ENCODE measurements at places on chromosomes 4 and X.

DNA sequence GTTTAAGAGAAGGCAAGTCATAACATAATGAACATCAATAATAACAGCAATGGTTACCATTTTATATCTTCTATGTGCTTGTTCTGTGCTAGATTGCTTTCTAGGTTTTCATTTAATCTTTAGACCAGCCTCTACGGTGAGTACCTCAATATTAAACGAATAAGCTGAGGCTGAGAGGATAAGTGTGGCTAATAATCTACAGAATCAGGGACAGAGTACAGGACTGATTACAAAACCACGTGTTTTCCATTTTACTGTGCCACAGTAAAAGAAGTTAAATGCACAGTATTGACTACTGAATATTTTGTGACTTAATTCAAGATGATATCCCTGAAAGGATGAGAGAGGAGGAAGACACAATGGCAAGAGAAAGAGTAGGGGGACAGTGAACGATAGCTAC is 56.3 kb downstream of the HUWE1 start:
- DNase-seq = no peak

DNA sequence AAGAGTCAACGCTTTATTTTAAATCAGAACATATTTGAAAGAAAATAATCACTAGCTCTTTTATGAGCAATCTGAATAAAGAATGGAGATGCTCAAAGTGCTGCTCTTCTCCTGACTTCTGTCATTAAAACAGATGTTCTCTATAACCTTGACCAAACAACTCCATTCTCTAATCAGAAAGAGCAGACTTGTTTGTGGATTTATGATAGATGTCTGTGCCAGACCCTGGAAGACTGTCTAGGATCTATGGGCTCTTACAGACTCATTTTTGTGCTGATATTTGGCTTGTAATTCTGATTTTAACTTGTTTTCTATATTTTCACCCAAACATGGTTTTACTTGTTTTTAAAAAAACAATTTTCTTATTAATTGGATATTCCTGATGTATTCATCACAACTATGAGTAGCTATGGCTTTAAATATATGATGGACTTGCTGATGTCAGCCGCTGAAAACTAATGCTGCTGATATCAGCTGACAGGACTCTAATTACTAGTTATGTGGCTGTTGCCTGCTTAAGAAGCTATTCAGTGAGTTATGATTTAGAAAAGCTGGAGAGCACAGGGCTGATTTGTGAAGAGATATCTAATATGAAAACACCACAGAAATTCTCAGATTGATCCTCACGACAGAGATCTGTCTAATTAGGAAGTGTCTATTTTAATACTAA is 31.6 kb upstream of the MAML3 start:
- DNase-seq = no peak

GRCh38 chr4:152594978-152595925 is 59.4 kb upstream of the FBXW7 start:
- no peak for DNase-seq

GRCh38 chr4:68367835-68368234 is 17.9 kb upstream of the YTHDC1 start:
- no peak for DNase-seq

GRCh38 chr4:1614502-1614853 is 69.6 kb downstream of the FAM53A start:
- DNase-seq = no peak

- no peak for DNase-seq
Measured at GRCh38 chr4:55921093-55921492, 27.7 kb upstream of the CEP135 start.

GRCh38 chr4:99154658-99155342 is 10.7 kb upstream of the ADH4 start:
- no peak for DNase-seq

GRCh38 chrX:68794461-68794860 is 34.4 kb upstream of the EFNB1 start:
- no peak for DNase-seq

DNA sequence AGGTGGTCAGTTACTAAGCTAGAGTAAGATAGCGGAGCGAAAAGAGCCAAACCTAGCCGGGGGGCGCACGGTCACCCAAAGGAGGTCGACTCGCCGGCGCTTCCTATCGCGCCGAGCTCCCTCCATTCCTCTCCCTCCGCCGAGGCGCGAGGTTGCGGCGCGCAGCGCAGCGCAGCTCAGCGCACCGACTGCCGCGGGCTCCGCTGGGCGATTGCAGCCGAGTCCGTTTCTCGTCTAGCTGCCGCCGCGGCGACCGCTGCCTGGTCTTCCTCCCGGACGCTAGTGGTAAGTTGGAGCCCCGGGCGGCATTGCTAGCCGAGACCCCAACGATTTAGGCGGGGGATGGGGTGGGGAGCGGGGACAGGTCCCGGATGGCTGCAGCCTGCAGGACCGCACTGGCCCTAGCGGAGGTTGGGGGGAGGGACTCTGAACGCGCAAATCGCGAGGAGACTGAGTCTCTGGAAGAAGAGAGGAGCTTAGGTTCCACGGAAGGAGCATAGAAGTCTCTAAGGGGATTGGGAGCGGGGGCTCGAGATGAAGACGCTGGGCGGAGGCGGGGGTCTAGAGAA is 573 bp downstream of the HTR2C start:
- no peak for DNase-seq

DNA sequence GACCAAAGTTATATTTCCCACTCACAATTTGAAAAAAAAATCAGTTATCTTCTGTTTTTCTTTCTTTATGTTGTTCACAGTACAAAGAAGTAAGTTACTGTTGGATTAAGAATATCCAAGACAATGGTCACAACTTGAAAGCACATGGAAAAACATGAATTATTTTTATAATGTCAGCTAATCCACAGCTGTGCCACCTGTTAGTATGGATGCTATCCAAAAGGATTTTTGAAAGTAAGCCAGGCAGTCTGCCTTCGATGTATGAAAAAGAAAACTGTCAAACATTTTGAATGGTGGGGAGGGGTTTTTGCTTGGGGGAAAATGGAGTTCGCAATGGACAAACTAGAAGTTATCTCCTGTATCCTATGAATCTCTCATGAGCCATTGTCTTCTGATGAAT is 6.2 kb downstream of the GPM6A start:
- DNase-seq = no peak

DNA sequence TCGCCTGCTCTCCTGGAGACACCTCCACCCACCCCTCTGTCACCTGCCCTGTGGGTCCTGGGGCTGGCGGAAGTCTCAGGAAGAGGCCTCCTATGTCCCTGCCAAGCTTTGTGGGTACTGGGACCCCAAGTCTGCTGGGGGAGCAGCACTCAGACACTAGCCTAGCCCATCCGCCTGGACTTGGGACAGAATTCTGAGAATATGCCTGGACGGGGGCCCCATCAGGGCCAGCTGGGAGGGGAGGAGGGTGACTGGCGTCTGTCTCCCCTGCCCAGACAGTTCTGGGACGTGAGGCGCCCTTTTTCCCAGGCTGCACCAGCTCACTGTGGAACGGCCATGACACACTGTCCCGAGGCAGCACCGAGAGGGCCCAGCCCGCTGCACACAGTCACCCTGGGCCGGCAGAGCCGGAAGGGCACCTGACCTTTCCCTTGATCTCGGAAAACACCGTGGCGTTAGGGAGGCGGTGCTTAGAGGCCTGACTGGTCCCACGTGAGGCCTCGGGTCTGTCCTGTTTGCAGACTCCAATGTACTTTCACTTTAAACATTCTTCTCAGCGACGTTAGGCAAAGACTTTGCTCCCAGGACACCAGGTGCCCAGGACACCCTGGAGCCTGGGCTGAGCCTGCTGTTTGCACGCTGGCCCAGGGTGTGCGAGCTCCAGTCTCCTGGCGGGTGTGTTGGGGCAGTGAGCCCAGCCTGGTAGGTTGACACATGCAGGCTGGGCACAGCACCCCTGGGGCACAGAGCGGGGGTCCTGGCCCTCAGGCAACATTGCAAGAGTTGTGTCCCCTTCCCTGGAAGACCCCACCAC is 700 bp downstream of the SLC26A1 start:
- no peak for DNase-seq

DNA sequence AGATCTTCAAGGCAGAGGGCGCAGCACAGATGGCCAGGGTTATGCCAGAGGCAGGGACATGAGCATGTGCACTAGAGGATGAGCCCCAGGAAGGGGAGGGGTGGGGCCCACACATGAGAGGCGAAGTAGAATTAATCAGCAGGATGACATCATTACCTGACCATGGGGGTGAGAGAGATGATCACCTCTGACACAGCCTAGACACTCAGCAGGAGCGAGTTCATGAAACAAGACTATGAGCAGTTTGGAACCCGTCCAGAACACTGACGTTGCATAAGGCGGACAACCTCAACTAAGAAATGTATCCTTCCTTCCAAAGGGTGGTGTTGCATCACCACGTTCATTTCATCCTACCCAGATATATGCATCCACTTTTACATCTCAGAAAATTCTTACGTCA is 446.7 kb upstream of the TENM3 start:
- no peak for DNase-seq

DNA sequence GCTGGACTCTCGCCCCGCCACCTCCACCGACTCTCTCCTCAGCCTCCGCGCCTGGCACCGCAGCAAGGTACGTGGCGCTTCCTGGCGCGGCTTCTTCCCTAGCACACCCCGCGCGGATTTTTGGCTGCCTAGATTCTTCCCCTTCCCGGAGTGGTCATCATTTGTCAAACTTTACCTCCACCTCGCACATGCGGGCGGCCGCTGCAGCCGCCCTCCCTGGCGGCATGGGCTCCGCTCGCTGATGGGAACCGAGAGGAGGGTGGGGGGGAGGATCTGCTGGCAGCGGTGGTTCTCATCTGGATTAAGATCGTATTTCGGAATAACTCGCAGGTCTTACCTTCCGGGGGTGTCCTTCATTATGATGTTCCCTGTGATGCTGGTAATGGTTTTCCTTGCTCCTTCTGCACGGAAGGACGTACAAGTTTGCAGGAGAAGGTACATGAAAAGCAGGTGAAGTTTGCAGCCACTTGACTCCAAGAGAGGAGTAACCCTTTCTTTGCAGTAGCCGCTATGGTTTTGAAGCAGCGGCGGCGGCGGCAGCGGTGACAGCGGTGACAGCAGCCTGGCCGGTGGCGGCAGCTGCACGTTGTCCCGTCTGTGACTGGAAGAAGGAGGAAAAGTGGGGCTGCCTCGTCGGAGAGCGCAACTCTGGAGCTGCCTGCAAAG is 2183.9 kb upstream of the TENM3 start:
- no peak for DNase-seq

GRCh38 chr4:36317721-36318120 is 36.3 kb downstream of the DTHD1 start:
- no peak for DNase-seq

- no peak for DNase-seq
Measured at GRCh38 chr4:2862528-2862927, 18.9 kb downstream of the ADD1 start.

DNA sequence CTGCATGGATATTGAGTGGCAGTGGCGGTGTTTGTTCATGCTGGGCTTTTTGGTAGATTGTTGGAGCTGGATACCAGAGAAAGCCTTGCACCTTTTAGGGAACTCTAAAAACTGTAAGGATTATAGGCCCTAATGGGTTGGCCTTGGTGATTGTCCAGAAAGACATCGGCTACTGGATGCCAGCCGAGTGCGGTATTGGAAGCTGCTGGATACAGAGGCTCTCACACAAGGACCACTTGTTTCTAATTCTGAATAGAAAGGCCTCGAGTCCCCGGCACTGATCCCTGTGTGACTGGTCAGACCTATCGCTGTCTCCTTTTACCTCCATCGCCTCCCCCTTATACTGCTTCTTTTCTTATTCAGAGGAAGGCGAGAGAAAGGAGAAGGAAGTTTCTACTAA is 27.3 kb upstream of the SCOC start:
- no peak for DNase-seq

DNA sequence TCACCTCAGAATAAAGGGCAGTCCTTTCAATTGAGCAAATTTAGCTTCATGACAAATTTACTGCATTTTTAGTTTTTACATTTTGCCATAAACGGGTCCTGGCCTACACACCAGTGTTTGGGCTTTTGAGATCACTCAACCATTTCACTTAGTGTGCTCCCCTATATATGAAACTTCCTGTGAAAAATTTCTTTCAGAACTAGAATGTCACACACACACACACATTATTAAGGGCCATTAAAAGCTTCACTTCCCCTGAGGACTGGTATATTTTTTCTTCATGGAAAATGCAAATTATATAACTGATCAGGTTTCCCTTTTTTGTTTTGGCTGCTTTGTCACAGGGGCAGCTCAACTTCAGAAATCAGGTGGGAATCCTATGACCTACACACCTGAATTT is 206.5 kb downstream of the ENOX2 start:
- DNase-seq = no peak

GRCh38 chrX:134774190-134775048 is 116.1 kb upstream of the PLAC1 start:
- DNase-seq = no peak

- peak; percentile 9 for DNase-seq
Measured at GRCh38 chr4:152591396-152591795, 55.5 kb upstream of the FBXW7 start.

- no peak for DNase-seq
Measured at GRCh38 chr4:145988628-145989027, 50.0 kb upstream of the ZNF827 start.

- DNase-seq = peak; percentile 69
Measured at GRCh38 chr4:1723131-1723801, 1.9 kb downstream of the TACC3 start.

DNA sequence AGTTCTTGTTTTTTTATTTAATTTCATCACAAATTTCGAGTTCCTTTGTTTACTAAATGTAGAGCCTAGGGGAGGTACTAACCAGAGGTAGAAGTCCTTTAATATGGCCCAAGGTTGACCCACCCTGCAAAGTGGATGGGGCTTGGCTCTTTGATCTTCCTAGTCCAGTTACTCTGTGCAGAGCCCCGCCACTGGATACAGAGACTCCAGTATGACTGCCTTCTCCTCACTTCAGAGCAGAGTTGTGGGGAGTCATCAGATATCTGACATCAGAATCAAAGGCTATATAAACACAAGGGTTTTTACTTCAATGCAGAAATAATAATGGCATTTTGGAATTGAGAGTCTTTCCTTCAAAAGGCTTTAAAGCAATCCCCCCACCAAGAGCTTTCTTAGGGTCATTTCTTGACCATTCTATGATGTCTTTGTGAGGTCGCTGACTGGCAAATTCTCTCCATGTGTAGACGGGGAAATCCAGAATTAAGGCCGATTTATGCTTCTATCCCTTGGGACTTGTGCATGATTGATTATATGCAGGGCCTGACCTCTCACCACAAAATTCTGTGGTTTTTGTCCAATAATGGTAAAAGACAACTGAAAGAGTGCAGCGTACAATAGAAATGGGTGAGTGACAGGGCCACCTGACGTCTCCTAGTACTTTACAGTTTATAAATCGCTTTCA is 88.3 kb upstream of the CITED1 start:
- DNase-seq = no peak

GRCh38 chrX:139203651-139204570 is 326.6 kb upstream of the F9 start:
- no peak for DNase-seq

DNA sequence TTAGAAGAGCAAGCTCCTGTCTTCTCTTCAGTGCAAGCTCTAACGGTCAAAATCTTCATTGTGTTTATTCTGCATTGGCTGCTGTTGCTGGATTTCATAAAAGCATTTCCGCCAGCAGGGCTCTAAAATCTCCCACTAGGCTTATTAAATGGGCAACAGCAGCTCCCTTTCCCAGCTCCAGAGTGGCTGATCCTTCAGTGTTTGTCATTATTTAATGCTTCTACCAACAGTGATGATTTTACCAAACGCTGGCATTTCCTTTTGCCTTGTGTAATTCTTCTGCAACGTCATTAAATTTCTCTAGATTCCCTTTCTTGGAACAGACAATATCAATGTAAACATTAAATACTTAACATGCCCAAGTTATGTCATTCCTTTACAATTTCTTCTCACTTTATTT is 20.1 kb downstream of the SLC7A11 start:
- no peak for DNase-seq

GRCh38 chrX:856566-857290 is 226.1 kb downstream of the SHOX start:
- DNase-seq = no peak
